ENCODE measurements at places on chromosomes 1 and 21. TPM values are rescaled to one million over a fixed set of nuclear protein-coding genes. Genes with fewer than 3 reads are reported as not detected.

DNA sequence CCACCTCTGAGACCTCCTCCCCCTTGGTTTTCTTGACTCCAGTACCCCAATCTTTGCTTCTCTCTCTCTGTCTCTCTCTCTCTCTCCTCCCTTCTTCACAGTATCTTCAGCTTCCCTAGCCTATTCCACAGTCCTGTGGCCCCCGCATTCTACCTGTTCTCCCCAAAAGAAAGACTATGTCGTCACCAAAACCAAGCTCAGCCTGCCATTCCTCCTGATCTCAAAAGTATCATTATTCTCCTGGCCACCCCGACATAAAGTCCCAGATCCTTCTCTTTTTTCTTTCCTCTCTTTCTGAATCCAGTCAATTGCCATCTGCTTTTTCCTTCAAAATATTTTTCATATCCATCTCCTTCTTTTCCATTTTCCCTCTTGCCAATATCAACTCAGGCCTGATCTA, 23.7 kb upstream of the KHDRBS1 start:
- no peak for DNase-seq

DNA sequence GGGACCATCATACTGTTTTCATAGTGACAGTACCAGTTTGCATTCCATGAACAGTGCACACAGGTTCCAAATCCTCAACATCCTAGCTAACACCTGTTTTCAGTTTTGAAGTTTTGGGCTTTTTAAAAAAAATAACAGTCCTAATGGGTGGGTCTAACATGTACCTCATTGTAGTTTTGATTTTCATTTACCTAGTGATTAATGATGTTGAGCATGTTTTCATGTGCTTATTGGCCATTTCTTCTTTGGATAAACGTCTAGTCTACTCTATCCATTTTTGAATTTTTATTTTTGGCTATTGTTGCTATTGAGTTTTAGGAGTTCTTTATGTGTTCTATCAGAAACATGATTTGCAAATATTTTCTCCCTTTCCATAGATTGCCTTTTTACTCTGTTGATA, 3.4 kb downstream of the GBP6 start:
- no peak for DNase-seq

DNA sequence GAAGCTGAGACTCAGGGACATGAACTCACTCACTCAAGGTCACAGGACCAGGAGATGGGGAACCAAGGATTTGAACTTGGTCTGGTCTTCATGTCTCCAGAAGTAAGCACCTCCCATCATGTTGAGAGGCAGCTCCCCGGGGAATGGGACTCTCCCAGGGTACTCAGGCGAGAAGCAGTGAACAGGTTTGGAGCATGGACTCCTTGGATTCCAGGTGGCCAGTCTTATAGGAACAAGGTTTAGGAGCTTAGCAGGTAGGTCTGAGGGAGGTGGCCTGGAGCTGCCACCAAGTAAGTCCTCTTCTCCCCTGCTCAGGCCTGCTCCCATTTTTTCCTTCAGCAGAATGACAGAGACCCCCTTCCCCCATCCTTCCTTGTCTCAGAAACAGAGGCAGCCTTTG, 14.9 kb upstream of the ARHGEF10L start:
- no peak for DNase-seq

DNA sequence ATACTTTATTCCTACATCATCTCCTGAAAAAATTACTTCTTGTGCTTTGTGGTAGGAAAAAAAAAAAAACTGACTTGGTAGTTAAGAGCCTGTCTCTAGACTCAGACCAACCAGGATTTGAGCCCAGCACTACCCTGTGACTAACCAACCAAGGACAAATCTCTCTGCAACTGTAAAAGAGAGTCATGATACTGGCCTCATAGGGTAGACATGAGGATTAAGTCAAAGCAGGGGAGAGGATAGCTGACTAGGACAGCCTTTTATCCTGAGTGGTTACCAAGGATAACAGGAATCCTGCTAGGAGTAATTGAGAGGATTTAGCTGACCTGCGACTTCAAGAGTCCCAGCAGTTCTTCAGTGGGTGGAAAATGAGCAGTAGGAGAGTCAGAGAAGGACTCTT, 112.8 kb downstream of the C1orf21 start:
- DNase-seq: no peak

DNA sequence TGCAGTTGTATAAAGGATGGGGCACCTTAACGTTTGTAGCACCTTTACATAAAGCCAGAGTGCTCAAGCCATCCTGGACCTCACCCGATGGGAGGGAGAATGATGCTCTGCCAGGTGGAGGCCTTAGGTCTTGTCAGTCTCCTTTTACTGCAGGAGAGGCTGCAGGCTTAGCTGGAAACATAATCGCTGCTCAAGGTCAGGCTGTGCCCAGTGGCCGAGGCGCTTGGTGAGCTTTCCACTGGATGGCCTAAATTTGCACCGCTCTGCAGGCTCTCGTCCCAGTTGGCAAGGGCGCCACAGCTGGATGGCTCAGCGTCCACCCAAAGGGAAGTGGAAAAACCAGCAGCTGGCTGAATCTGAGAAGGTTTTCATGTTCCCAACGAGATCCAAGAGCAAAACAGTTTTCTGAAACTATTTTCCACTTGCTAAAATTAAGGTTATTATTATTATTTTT, 438.9 kb downstream of the CAMTA1 start:
- DNase-seq: no peak

DNA sequence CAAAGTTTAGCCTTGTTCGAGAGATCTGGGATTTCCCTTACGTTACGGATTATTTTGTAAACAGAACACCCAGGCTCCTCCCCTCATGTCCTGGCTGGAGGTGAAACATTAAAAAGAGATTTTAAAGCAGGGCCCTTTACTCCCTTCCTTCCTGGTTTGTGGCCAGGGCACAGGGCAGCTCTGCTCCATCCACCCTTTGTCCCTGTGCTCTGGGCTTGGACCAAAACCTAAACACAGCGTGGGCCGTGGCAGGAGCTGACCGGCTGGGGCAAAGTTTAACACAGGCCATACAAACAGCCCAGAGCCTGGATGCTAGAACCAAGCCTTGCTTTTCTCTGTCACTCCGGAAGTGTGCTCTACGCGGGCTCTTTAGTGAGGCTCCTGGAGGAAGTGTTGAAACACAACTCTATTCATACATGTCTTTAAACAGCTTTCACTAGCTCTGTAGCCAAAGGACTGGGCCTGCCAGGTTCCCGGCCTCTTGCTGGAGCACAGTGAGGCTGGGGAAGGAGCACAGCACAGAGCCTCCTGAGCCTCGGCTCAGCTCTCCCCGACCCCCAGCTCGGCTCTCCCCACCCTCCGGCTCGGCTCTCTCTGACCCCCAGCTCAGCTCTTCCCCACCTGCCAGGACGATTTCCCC, 84.7 kb downstream of the PDE9A start:
- peak; percentile 51 for DNase-seq

GRCh38 chr1:152110365-152110859, 4.8 kb downstream of the TCHH start:
- DNase-seq: peak; percentile 49

LCE1D gene
- not detected for total RNA-seq

TTC24 gene
- 14.7 TPM for total RNA-seq

SPRR2B gene
- total RNA-seq: not detected

ACTL8 gene
- total RNA-seq: not detected

Measured in activated T-cell treated with anti-CD3 and anti-CD28 coated beads, Interleukin-2, amount 50 U/mL, for 72 hours (primary cell).